Endothelial cell of umbilical vein (primary cell): ENCODE measurements at places on chromosomes 16 and 17.

GRCh38 chr17:7352910-7353635, 1.1 kb downstream of the KCTD11 start:
- DNase-seq: no peak

DNA sequence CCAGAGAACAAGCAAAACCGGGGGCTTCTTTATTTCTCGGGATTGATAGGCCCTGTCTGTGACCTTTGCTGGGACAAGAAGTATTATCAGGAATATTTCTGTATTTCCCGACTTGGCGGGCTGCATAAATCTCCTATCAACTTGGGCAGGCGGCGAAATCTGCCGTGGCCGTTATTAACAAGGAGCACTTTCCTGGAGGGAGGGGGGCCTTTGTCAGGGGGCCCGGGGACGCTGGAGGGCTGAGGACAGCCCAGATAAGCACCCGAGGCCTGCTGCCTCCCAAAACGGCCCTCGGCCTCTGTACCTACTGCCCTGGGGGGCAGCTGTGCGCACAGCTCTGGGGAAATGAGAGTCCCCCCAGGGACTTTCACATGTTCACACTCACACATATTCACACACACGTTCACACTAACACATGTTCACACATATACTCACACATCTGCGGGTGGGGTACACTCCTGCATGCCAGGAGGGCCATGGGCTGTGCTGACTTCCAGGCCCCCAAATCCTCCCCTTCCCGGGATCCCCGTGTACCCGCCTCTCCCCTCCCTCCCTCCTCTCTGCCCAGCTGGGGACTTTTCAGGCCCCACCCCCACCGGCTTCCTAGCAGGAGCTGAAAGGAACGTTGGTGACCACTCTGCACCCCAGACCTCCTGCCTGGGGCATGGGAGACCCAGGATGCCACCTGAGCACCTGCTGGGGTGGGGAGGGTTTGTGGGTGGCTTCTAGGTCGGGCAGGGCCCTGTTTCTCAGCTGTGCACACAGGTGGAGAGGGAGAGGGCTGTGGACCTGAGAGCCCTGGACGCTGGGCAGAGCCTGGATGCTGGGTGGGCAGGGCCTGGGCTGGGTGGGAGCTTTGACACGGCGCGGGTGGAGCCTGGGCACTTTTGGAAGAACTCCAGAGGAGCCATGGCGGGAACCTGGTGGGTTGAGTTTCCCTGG, 24.3 kb upstream of the GSE1 start:
- DNase-seq: no peak

GRCh38 chr16:48413272-48413671, 28.1 kb upstream of the SIAH1 start:
- DNase-seq: no peak

DNA sequence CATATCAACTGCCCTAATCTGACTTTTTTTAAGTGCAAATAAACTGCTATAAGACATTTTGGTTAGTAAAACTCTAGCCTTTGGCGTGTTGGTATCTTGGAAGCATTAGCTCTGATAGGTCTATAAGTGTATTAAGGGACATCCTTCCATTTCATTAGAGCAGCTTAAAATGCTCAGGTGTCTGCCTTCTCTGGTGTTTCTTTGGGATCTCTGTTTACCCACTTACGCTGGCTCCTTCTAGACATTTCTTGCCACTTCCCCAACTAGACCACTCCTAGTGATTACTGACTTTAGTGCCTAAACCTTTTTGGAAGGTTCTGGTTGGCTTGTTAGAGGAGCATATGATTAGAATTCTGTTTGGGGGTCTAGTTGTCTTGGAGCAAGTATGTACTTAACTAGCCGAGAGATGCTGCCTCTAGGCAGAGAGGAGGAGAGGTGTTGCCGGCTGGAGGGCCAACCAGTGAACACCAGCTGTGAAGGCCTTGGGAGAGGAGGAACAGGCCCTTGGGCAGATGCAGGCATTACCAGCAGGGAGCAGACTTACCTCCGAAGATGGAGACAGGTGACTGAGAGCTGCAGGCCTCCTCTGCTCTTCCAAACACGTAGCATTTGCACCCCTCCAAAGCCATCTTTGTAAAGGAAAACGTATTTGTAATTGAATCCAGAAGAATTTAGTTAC, 15.2 kb upstream of the CLEC18C start:
- peak; percentile 3 for DNase-seq

- no peak for DNase-seq
Measured at GRCh38 chr16:32116080-32116479, 137.0 kb upstream of the TP53TG3D start.

- DNase-seq: no peak
Measured at GRCh38 chr17:68204736-68205135, 43.1 kb upstream of the AMZ2 start.

DNA sequence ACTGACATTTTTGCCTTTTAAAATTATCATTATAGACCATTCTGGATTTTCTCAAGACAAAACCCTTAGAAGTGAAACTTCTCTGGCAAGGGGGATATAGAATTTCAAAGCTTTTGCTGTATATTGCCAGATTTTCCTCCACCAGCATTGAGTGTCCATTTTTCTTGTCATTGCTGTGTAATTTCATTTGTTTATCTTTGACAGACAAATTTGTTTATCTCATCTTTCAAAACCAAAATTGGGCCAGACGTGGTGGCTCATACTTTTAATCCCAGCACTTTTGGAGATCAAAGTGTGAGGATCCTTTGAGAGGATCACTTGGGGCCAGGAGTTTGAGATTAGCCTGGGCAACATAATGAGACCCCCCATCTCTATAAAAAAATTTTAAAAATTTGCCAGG, 16.0 kb upstream of the ARL2BP start:
- no peak for DNase-seq

GRCh38 chr17:17677299-17678040, 3.8 kb upstream of the RAI1 start:
- no peak for DNase-seq

DNA sequence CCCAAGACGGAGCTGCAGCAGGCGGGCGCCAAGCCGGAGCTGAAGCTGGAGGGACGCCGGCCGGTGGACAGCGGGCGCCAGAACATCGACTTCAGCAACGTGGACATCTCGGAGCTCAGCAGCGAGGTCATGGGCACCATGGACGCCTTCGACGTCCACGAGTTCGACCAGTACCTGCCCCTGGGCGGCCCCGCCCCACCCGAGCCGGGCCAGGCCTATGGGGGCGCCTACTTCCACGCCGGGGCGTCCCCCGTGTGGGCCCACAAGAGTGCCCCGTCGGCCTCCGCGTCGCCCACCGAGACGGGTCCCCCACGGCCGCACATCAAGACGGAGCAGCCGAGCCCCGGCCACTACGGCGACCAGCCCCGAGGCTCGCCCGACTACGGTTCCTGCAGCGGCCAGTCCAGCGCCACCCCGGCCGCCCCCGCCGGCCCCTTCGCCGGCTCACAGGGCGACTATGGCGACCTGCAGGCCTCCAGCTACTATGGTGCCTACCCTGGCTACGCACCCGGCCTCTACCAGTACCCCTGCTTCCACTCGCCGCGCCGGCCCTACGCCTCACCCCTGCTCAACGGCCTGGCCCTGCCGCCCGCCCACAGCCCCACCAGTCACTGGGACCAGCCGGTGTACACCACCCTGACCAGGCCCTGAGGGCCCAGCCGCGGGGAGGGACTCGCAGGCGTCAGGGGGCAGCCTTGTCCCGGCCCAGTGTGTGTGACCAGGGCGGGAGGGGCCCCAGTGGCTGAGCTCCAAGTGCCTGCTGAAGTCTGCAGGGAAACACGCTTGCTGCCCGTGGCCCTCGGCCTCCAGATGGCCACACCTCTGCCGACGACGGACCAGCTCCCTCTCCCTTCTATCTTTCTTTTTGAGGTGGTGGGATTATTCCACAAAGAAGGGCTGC, 3.4 kb downstream of the SOX8 start:
- DNase-seq: no peak

- peak; percentile 77 for DNase-seq
Measured at GRCh38 chr17:78421534-78422266, 43.3 kb downstream of the PGS1 start.

GRCh38 chr17:74842599-74843351, 16.9 kb downstream of the GRIN2C start:
- DNase-seq: peak; percentile 82

DNA sequence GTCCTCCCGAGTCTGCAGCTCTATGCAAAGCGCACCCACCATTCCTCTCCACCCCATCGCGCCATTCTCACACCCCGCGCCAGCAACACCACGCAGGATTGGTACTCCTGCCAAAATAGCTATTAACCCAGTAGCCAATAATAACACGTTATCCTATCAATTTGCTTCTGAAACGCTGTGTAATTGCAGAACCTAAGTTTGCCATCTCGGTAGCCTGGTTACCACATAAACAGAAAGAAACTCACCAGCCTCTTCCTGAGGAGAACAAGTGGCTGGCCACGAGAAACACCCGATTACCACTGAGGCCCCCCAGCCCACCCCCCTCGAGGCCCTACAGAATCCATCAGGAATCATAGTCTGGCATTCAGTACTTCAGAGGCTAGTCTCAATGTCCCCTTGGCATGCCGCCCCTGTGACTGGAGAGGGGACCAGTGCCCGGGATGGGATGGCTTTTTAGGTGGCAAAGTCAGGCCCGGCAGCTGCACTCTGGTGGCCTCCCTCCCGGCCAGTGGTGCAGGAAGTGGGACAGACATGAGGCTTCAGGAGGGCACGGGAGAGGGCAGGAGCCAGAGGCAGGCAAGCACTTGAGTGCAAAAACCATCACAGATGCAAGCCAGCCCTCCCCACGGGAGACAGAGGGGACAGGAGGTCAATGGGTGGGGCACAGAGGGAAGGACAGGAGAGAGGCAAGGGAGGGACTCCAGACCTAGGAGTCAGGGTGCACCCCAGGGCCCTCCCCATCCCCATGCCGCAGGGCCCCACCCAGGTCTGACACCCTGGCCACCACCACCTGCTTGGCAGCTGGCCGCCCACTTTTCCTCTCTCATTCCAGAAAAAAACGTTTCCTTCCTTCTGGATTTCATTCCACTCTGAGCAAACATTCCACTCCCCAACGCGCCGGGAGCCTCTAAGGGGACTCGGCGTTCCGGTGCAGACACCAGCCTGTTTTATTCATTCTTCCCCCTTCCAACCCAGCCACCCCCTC, 192.5 kb downstream of the ZNF423 start:
- DNase-seq: no peak

DNA sequence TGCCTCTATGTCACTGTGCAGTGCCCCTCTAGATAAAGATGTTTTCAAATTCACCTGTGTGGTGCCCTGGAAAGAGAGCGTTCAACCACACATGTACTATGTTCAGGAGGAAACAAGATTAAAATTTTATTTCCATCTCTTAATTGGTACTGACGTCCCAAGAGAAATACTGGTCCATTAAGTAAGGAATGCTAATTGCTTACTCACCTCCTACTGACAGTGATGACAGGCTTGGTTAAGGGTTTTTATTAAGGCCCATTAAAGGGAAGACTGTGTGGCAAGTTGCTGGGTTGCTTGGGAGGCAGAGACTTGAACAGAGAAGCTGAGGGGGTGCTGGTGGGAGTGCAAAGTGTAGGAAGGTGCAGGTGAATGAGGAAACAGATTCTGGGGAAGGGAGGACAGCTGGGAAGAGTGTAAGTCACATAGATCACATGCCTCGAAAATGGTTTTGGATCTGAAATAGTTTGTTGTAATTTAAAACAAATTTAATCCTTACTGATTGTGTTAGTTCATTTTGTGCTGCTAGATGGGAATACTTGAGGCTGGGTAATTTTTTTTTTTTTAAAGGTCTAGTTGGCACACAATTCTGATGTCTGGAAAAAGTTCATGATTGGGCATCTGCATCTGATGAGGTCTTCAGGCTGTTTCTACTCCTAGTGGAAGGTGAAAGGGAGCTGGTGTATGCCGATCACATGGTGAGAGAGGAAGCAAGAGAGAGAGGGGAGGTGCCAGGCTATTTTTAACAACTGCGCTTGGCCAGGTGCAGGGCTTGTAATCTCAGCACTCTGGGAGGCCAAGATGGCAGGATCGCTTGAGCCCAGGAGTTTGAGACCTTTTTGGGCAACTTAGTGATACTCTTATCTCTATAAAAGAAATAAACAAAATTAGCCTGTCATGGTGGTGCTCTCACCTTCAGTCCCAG, 140.5 kb downstream of the CACNG3 start:
- no peak for DNase-seq

GRCh38 chr16:77207030-77207429, 7.8 kb downstream of the SYCE1L start:
- DNase-seq: no peak
